B cell (primary cell): ENCODE measurements at places on chromosomes 16 and 17.
A peak's percentile ranks its signal among the peaks of the same experiment; 100 is the strongest.

GRCh38 chr16:89366561-89367537 is 123.5 kb downstream of the ANKRD11 start:
- no peaks in the 10 kb centered on the region for H3K27me3 ChIP-seq
- peaks cover 18% of the 10 kb centered on the region for H3K36me3 ChIP-seq
- H3K27ac ChIP-seq = no peak overlapping the region
- no peak for DNase-seq
- peaks cover 48% of the 10 kb centered on the region for H3K4me1 ChIP-seq
- H3K4me3 ChIP-seq = no peak overlapping the region

- no peaks in the 10 kb centered on the region for H3K36me3 ChIP-seq
- peak; percentile 66 for DNase-seq
- no peak overlapping the region for H3K4me3 ChIP-seq
- H3K27ac ChIP-seq = no peak overlapping the region
Measured at GRCh38 chr17:5706577-5707210, 122.4 kb upstream of the NLRP1 start.

- no peak overlapping the region for H3K27ac ChIP-seq
- no peaks in the 10 kb centered on the region for H3K4me1 ChIP-seq
- no peaks in the 10 kb centered on the region for H3K36me3 ChIP-seq
- no peak for DNase-seq
Measured at GRCh38 chr16:79794941-79795340, 194.4 kb upstream of the MAF start.

- H3K4me1 ChIP-seq = no peaks in the 10 kb centered on the region
- no peaks in the 10 kb centered on the region for H3K27me3 ChIP-seq
- H3K36me3 ChIP-seq = peaks cover 21% of the 10 kb centered on the region
- DNase-seq = no peak
- H3K4me3 ChIP-seq = no peak overlapping the region
Measured at GRCh38 chr17:39517224-39517623, 55.9 kb downstream of the CDK12 start.

DNA sequence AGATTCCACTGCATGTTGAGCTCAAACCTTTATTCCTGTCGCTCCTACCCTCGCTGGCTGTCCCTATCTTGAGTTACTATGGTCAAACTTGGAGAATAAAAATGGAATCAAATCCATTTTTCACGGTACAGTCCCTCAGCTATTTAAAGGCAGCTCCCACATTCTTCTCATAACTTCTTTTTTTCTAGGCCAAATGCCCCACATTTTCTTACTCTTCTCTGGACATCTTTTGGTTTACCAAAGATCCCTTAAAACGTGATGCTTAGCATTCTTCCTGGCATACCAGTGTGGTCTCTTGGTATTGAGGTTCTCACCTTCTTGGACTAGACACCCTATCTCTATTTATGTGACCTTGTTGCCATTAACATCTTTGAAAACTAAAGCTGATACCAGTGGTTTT is 48.3 kb upstream of the MAF start:
- no peak overlapping the region for H3K4me3 ChIP-seq
- no peaks in the 10 kb centered on the region for H3K27me3 ChIP-seq
- no peaks in the 10 kb centered on the region for H3K36me3 ChIP-seq
- H3K4me1 ChIP-seq = no peaks in the 10 kb centered on the region

DNA sequence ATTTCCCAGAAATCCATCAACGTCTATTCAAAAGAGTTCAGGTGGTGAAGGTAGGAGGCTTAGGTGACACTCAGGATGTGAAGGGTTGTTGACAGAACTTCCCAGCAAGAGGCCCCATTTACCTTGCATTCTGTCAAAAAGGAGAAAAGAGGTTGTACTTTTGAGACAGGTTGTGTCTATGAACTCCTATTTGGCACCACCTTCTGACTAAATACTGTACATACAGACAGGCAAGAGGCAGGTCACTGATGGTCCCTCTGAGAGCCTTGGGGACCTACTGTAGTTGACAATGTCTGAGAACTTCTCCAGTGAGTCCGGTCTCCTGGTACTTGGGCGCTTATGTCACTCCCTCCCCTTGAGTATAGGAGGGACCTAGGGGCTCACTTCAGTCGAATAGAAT is 479.3 kb upstream of the ZFHX3 start:
- no peak overlapping the region for H3K27ac ChIP-seq
- H3K4me3 ChIP-seq = no peak overlapping the region
- no peaks in the 10 kb centered on the region for H3K4me1 ChIP-seq
- H3K27me3 ChIP-seq = no peaks in the 10 kb centered on the region
- no peaks in the 10 kb centered on the region for H3K36me3 ChIP-seq

DNA sequence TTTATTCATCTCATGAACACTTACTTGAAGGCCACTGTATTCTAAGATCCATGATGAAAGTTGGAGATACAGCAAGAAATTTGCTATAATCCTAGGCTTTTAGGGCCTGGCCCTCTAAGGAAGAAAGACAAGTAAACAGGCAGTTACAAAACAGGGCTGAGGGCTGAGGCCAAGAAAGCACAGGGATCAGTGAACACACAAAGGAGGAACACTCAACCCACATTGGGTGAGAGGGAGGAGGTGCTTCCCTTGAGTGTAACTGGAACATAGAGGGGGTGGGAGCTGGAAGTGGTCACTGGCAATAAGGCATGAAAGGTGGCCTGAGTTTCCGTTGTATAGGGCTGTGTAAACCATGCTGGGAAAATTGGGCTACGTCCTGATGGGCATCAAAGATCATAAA is 112.2 kb downstream of the ZNF18 start:
- no peak overlapping the region for H3K4me3 ChIP-seq
- H3K27ac ChIP-seq = no peak overlapping the region
- DNase-seq = no peak
- no peaks in the 10 kb centered on the region for H3K36me3 ChIP-seq
- no peaks in the 10 kb centered on the region for H3K27me3 ChIP-seq

DNA sequence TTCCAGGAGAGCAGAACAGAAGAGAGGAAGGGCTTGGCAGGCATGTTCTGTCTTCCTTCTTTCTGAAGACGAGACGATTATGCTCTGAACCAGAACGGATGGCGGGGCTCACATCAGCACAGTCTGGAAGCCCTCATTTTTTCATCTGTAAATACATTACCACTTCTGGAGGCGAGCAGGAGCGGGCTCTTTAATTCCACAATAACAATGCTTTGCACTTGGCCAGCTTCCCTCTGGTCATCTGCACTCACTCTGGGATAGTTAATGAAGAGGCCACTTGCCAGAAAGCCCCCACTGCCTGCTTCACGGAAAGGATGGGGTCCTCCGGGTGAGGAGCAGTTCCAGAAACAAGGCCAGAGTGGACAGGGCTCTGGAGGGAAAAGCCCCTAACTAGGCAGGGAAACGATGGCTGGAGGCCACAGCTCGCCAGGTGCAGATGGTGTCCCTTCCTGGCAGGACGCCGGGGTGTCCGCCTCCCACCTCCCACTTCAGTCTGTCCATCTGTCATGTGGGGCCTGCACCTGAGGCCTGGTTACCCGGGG is 13.1 kb upstream of the BCAR1 start:
- no peaks in the 10 kb centered on the region for H3K36me3 ChIP-seq
- H3K4me1 ChIP-seq = peaks cover 18% of the 10 kb centered on the region
- no peak overlapping the region for H3K4me3 ChIP-seq
- H3K27ac ChIP-seq = no peak overlapping the region

GRCh38 chr17:62076864-62077788 is 12.0 kb upstream of the MED13 start:
- no peaks in the 10 kb centered on the region for H3K4me1 ChIP-seq
- no peaks in the 10 kb centered on the region for H3K27me3 ChIP-seq
- H3K27ac ChIP-seq = no peak overlapping the region

GRCh38 chr16:2428051-2428783 is 1.0 kb upstream of the CCNF start:
- peak; percentile 66 for DNase-seq
- H3K27me3 ChIP-seq = no peaks in the 10 kb centered on the region
- H3K36me3 ChIP-seq = peaks cover 9% of the 10 kb centered on the region
- peaks cover 19% of the 10 kb centered on the region for H3K4me1 ChIP-seq
- H3K27ac ChIP-seq = no peak overlapping the region
- H3K4me3 ChIP-seq = no peak overlapping the region
